Activated T-helper 9 cell treated with anti-CD3 and anti-CD28 coated beads, Interleukin-2, amount 50 U/mL, for 16 hours (primary cell): ENCODE measurements at places on chromosomes 7 and 10.

GRCh38 chr7:30301751-30302150, 17.4 kb downstream of the ZNRF2 start:
- no peak for DNase-seq

- DNase-seq, result no peak
Measured at GRCh38 chr7:44749992-44750391, 1.3 kb downstream of the ZMIZ2 start.

DNA sequence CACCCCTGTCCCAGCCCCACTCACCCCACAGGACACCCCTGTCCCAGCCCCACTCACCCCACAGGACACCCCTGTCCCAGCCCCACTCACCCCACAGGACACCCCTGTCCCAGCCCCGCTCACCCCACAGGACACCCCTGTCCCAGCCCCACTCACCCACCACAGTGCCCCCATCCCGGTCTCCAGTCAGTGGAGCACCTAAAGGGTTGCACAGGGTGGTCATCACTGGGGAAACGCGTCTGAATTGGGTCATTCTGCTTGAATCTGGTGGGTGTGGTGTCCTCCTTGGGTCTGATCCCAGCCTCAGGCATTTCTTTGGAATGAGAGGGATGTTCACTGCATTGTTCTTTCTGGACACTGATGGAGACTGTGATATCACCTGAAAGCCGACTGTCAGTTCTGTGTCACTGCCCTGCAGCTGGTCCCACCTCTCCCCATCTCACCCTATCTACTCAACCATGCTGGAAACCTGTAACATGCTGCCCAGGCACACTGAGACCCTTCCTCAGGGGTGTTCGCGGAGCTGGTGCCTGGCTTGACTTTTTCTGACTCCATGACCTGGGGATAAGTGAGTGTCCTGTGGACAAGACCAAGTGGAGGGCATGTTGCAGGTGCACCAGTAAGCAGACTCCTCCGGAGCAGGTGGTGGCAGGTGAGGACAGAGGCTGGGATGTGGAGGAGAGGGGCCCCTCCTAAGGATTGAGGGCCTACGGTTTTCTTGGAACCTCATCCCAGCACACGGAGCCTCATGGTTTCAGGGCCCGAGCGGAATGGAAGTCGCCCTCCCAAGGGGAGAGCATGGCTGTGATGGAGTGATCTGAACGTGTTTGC, 262.5 kb upstream of the PPP2R2D start:
- no peak for DNase-seq

- DNase-seq, result no peak
Measured at GRCh38 chr10:45657033-45657926, 15.3 kb downstream of the ZFAND4 start.

DNA sequence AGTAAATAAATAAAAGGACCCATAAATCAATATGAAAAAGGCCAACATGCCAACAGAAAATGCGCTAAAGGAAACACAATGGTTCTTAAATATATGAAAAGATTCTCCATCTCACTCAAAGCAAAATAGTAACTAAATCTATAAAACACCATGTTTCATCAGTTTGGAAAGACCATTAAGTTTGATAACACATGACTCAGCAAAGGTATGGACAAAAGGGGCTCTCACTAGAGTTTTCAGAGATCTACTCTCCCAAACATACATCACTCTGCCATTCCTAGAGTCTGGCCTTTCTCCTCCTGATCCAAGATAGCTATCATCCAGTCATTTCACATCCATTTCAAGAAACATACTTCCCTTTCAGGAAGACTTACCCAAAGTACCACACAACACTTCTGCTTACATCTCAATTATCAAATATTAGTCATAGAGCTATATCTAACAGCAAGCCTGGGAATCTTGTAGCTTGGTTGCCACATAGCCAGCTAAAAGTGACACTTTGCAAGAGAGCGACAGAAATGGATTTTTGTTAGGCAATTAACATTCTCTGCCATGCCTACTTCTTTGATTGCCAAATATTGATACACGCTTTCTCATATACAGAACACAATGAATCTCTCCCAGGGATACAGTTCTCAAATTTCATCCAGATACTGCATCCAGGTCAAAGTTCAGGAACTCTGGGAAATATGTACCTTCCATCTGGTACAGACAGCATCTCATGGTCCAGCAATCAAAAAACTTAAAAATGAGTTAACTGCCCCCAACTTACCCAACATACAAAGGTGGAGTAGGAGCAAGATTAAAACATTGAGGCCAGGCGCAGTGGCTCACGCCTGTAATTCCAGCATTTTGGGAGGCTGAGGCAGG, 28.8 kb downstream of the TOMM7 start:
- no peak for DNase-seq
